ENCODE measurements at places on chromosomes 1 and 21. TPM values are rescaled to one million over a fixed set of nuclear protein-coding genes. Genes with fewer than 3 reads are reported as not detected.
A peak's percentile ranks its signal among the peaks of the same experiment; 100 is the strongest.

GRCh38 chr1:7380712-7381111, 390.4 kb upstream of the VAMP3 start:
- no peak overlapping the region for H3K4me3 ChIP-seq
- no peaks in the 10 kb centered on the region for H3K36me3 ChIP-seq
- no peak overlapping the region for H3K27ac ChIP-seq
- H3K4me1 ChIP-seq: no peaks in the 10 kb centered on the region
- no peak for DNase-seq
- H3K27me3 ChIP-seq: peaks cover 3% of the 10 kb centered on the region

GRCh38 chr1:111274653-111275052, 16.0 kb upstream of the CHIA start:
- peaks cover 20% of the 10 kb centered on the region for H3K27me3 ChIP-seq
- H3K36me3 ChIP-seq: no peaks in the 10 kb centered on the region
- no peak overlapping the region for H3K27ac ChIP-seq

DNA sequence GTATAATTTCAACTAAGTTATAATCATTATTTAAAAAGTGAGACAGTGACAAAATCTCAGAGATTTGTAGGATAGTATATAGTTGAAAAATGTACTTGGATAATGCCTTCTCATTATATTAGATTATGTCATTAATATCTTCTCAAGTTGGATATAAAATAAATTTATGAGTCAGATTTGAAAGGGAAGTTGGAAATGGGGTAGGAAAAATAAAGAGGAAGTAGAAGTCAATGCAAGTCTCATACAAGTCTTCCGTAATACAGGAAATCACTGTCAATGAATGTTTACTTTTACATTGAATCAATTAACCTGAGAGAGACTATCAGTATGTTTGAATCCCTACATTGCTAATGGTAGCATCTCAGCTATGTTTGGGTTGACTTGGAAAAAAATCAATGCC, 16.2 kb upstream of the RNPC3 start:
- no peak for DNase-seq
- H3K4me1 ChIP-seq: no peaks in the 10 kb centered on the region

- H3K4me3 ChIP-seq: no peak overlapping the region
- no peaks in the 10 kb centered on the region for H3K27me3 ChIP-seq
- no peak overlapping the region for H3K27ac ChIP-seq
- no peaks in the 10 kb centered on the region for H3K36me3 ChIP-seq
Measured at GRCh38 chr1:110476028-110476765, 25.2 kb downstream of the PROK1 start.

GRCh38 chr1:189431447-189431846, 1046.2 kb downstream of the BRINP3 start:
- no peak for DNase-seq
- H3K27me3 ChIP-seq: no peaks in the 10 kb centered on the region

DNA sequence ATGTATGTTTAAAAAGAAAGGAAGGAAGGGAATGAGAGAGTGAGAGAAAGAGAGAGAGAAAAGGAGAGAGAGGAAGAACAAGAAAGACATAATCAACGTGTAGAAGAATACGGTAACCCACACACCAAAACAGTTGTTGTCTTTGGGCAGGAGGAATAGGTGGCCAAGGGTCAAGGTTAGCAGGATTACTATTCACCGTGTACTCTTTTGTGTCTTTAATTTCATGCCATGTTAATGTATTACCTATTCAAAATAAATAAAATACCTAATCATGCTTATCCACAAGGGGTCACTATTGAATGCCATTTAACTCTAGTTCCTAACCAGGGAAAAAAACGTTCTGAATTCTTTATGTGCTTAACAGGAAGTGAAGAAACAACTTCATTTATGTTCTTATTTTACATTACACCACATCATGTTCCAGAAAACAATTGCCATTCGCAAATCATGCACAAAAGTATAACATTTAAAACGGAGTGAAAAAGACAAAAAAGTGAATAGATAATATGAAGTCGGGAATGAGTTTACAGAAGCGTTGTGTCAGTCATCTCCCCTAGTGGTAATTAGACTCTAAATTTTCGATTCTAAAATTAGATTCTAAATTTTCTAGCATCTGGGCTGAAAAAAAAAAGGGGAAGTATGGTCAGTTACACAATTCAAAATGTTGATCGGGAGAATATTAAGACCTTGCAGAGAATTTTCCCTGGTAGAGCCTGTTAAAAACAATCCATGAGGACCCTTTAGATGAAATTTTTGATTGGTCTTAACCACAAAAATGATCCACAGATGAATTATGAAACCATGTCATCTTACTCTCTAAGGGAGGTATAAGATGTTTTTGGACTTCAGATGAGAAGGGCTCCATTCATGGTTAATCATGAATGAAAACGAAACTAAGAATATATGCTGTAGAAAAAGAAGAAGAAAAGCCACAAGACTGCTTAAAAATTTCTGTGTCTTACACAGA, 700 bp upstream of the KMO start:
- peaks cover 2% of the 10 kb centered on the region for H3K4me1 ChIP-seq
- H3K27ac ChIP-seq: no peak overlapping the region
- peak; percentile 81 for DNase-seq

DNA sequence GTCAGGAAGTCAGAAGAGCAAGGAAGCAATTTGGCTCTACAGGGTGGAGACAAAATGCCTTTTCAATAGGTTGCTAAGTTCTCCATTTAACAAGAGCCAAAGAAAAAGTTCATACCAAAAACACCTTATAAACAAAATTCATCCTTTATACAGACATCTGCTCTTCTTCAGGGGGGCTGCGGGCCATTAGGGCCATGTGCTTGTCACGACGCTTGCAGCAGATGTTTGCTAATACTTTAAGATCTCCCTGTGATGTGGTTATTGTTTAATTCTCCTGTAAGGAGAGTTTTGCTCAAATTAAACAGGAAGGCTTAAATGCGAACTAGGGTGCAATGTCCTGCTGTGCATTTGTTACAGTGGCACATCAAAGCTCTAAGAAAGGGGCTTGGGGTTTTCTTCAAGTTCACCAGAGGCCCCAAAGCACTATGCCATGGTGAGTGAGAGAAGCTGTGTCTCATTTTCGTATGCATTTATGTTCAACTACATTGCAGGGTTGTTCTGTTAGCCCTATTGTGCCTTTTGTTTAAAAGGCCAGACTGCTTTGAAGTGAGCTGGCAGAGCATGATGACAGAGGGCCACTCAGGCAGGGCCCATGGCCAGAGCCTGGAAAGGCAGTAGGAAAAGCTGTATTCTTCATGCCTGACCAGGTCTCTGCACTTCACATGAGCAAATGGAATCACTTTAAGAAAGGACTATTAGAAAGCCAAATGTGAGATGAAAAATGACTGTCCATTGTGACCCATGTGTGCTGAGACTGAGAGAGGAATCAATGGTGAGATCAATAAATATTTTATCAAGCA, 24.8 kb upstream of the NTPCR start:
- no peaks in the 10 kb centered on the region for H3K27me3 ChIP-seq
- H3K27ac ChIP-seq: peak overlapping the region; percentile 14
- H3K36me3 ChIP-seq: no peaks in the 10 kb centered on the region
- H3K4me1 ChIP-seq: peaks cover 50% of the 10 kb centered on the region

DNA sequence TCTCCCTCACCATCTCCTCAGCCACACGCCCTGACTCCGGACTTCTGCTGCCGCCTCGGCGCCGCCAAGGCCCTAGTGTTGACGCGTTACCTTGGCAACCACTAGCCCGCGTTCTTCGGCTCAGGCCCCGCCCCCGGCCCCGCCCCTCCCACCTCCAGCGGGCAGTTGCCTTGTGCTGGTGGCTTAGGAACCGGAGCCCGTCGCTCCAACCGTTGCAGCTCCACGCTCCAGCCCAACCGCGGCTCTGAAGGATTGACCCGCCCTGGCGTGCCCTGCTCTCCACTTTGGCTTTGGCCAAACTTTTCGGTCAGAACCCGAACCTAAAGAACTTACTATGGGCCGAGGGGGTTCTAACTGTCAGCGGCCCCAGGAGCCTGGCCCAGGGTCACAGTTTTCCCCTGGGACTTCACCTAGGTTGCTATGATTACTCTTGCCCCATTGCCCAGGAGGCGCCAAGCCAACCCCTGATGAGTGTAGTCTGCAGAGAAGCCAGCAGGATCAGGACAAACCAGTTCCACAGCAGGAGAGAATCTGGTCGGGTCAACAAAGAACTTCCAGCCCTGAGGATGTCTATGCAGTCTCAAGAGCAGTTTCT, at the start of gene CFAP45:
CFAP45 (minus strand) TSS at position 80 of the 595 bp plus-strand sequence; CDS start at position 13, 67 bp downstream.
- no peak within 1 kb of the TSS for H3K4me3 ChIP-seq
- DNase-seq: no peak
- H3K4me1 ChIP-seq: no peaks in the 10 kb centered on the region
- H3K27me3 ChIP-seq: no peaks in the 10 kb centered on the region
- H3K36me3 ChIP-seq: no peaks in the 10 kb centered on the region

- peaks cover 3% of the 10 kb centered on the region for H3K4me1 ChIP-seq
- no peaks in the 10 kb centered on the region for H3K27me3 ChIP-seq
- no peak for DNase-seq
Measured at GRCh38 chr21:38825921-38826320, 20.2 kb downstream of the ETS2 start.

DNA sequence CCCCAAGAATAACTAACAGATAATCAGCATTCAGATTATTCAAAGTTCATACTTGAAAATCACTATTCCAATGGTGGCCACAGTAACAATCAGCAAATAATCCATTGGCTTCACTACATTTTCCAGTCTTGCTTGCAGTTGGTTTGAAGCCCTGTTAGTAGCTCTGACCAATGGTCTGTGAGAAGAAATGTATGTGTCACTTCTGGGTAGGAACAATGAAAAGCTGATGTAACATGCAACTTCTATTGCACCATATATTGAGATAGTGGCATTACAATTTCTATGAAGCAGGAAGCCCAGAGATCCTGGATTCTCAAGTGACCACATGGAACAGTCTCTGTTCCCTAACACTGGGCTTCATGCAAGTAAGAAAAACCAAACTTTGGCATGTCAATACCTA, 250.9 kb upstream of the DAB1 start:
- no peak overlapping the region for H3K4me3 ChIP-seq
- H3K27me3 ChIP-seq: no peaks in the 10 kb centered on the region
- no peak overlapping the region for H3K27ac ChIP-seq
- no peaks in the 10 kb centered on the region for H3K4me1 ChIP-seq
- no peak for DNase-seq

GRCh38 chr1:114130213-114130612, 23.5 kb downstream of the SYT6 start:
- H3K36me3 ChIP-seq: no peaks in the 10 kb centered on the region
- H3K4me3 ChIP-seq: no peak overlapping the region
- H3K27me3 ChIP-seq: no peaks in the 10 kb centered on the region
- no peak for DNase-seq
- H3K4me1 ChIP-seq: peaks cover 3% of the 10 kb centered on the region
- no peak overlapping the region for H3K27ac ChIP-seq

DNA sequence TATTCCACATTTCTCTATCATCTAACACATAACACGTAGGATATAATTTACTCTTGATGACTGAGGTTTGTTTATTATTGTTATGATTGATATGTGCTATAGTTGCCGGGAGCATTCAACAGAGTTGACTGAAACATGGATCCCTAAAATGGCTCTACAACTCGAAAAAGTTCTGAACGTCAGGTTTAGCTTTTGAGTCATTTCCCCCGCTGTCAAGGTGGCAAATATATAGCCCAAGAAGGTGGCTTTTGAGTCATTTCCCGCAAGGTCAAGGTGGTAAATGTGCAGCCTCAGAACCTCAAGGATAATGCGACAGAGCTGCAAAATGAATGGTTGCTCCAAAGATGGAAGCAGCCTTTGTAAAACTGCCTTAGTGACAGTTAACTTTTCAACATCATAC, 104.0 kb downstream of the NIBAN1 start:
- H3K27me3 ChIP-seq: no peaks in the 10 kb centered on the region
- DNase-seq: peak; percentile 53
- H3K36me3 ChIP-seq: peaks cover 7% of the 10 kb centered on the region
- no peak overlapping the region for H3K4me3 ChIP-seq

GRCh38 chr1:44290250-44291094, 64.6 kb downstream of the ERI3 start:
- H3K27me3 ChIP-seq: no peaks in the 10 kb centered on the region
- no peaks in the 10 kb centered on the region for H3K4me1 ChIP-seq
- H3K36me3 ChIP-seq: peaks cover 42% of the 10 kb centered on the region
- no peak overlapping the region for H3K4me3 ChIP-seq

GRCh38 chr1:158149577-158150269, 31.0 kb upstream of the CD1D start:
- no peaks in the 10 kb centered on the region for H3K27me3 ChIP-seq
- H3K27ac ChIP-seq: peak overlapping the region; percentile 5
- no peaks in the 10 kb centered on the region for H3K36me3 ChIP-seq
- peak overlapping the region; percentile 77 for H3K4me3 ChIP-seq
- DNase-seq: peak; percentile 51

GRCh38 chr1:231855926-231856325, 229.3 kb downstream of the DISC1 start:
- no peak overlapping the region for H3K27ac ChIP-seq
- no peaks in the 10 kb centered on the region for H3K4me1 ChIP-seq
- no peaks in the 10 kb centered on the region for H3K27me3 ChIP-seq
- no peaks in the 10 kb centered on the region for H3K36me3 ChIP-seq
- H3K4me3 ChIP-seq: no peak overlapping the region

DNA sequence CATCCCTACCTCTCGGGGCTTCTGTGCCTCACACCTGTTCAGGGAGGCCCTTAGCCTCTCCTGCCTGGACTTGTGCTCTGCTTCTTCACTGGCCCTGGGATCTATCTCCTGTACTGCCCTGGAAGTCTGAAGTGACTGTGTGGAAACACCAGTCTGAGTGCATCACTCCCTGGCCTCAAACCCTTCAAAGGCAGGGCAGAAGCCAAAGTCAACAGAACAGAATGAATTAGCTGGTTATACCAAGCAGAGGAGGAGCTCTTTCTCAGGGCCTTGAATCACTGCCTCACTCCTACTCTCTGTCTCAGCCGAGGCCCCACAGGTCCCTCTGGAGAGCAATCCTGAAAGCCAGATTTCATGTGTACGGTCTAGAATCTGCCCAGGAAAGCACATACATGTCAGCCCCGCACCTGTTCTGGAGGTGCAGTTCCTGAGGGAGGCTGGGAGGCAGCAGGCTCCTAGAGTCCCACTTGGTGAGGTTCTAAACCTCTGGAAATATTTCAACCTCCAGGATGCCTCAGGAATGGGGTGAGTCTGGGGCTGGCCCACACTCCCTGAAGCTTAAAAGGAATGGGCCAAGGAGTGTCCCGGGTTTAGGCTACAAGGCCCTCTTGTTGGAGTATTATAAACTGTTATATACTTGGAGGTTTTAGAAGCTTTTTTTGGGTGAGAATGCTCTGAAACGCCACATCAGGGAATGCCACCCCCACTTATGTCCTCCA, 98.3 kb downstream of the ABCA4 start:
- no peak overlapping the region for H3K4me3 ChIP-seq
- no peaks in the 10 kb centered on the region for H3K27me3 ChIP-seq
- DNase-seq: no peak

- H3K27me3 ChIP-seq: no peaks in the 10 kb centered on the region
- H3K4me3 ChIP-seq: no peak overlapping the region
- no peak overlapping the region for H3K27ac ChIP-seq
- no peaks in the 10 kb centered on the region for H3K36me3 ChIP-seq
- peaks cover 16% of the 10 kb centered on the region for H3K4me1 ChIP-seq
Measured at GRCh38 chr1:229629261-229629660, 3.2 kb downstream of the URB2 start.

GRCh38 chr21:26881504-26882228, 36.5 kb upstream of the ADAMTS1 start:
- no peaks in the 10 kb centered on the region for H3K27me3 ChIP-seq
- H3K36me3 ChIP-seq: no peaks in the 10 kb centered on the region
- H3K4me1 ChIP-seq: no peaks in the 10 kb centered on the region
- H3K27ac ChIP-seq: no peak overlapping the region
- no peak overlapping the region for H3K4me3 ChIP-seq
- DNase-seq: no peak

Gene TTC39A
- total RNA-seq: not detected

Gene ALPL
- total RNA-seq: not detected

Gene OR10R2
- total RNA-seq: not detected

Gene KPRP
- total RNA-seq: not detected

Gene LAMTOR2
- 8.7 TPM for total RNA-seq

Gene NIBAN1
- total RNA-seq: 18.5 TPM

Gene ATPAF1
- 10.1 TPM for total RNA-seq

Gene TRPM2
- total RNA-seq: 2.9 TPM

Gene TMEM240
- 1.5 TPM for total RNA-seq

Gene TMEM183A
- total RNA-seq: 187 TPM

Gene RGS13
- total RNA-seq: 0.30 TPM

Gene BTG3
- total RNA-seq: 84.0 TPM

Data from CD4-positive, alpha-beta T cell (primary cell).